Activated naive CD4-positive, alpha-beta T cell treated with anti-CD3 and anti-CD28 coated beads, Interleukin-2, amount 50 U/mL, for 16 hours (primary cell): ENCODE measurements at places on chromosomes 1 and 21.

DNA sequence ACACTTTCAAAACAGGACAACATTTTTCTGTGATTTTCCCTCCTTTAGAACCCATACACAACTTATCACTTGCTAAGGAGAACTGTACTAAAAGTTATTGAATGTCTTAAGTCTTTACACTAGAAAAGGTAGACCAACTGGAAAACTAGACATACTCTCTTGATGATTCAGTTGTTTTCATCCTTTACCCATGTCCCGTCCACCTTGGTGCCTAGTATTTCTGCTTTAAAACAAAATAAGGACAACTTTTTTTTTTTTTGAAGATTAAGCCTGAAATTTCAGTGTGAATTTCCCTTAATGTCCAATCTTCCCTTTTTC is 4.5 kb downstream of the CDKN2C start:
- DNase-seq = no peak

DNA sequence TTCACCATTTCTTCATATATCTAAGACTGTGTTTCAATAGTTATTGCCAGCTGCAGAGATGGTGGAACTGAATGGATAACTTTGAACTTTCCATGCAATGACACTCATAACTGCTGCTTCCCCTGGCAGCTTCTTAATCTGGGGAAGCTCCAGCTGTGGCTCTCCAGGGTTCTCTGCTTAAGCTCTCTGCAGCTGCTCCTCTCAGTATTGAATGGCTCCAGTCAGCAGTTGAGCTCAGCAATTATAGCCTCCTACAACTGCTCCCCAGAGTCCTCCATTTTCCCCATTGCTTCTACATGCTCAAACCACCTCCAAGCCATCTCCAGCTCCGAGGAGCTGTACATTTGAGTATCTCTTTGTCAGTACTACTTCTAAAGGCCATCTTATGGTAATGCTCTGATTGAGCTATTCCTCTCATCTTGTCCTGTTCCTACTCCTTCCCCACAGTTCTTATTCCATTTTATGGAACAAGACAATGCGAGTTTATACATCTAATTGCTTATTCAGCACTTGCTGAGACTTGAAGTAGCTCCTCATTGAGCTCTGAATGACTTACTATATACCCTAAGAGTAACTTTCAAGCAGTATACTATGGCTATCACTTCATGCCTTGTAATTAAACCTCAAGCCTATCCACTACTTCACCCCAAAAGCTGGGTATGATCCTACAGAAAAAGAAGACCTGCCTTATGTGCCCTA is 362.4 kb downstream of the NEGR1 start:
- no peak for DNase-seq

- DNase-seq = no peak
Measured at GRCh38 chr1:47182676-47183235, 7.1 kb downstream of the PDZK1IP1 start.

DNA sequence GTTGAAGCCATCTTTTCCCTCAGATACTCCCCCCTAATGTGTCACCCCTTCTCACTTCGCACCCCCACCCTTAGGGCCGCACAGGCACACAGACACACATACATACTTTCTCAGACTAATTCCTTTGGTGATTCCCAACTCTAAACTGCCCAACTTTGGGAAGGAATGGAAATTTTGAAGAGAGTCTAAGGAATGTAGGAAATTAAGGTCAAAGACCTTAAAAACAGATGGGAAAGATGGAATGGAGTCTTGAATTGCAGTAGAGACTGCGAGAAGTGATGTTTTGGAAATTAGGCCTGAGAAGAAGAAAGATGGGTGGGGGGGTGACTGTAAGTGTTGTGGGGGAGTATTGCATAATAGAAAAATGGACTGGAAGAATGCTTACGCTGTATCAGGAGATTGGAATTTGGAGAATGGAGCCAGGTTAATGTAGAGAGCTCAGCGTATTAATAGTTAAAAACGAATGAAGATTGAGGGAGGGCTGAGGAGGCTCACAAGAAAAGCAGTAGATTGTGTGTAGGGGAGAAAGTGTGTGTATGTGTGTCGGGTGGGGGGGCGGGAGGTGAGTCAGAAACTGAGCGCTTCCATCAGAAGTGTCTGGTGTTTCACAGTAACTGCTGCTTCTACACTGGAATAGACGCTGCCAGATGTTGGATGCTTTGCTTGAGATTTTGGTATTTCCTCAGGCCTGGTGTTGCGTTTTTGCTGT is 1.7 kb downstream of the PIP5K1A start:
- peak; percentile 15 for DNase-seq

- DNase-seq = no peak
Measured at GRCh38 chr1:205190845-205191577, 20.5 kb downstream of the DSTYK start.

DNA sequence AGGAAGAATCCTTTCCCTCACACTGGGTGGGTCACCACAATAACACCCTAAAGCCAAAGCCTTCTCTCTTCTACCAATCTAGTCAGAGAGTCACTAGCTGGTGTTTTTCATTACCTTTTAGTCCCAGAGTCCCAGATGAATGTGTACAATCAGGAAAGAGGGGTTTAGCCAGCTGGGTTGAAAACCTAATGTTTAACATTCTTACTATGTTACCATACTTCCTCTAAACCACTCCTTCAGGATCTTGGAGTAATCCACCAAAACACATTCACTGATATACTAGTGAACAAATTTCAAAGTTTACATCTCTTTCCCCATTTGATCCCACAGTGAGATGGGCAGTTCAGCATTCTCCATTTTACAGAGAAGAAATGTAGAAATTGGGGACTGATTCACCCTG is 9.7 kb downstream of the LPAR3 start:
- DNase-seq = no peak

GRCh38 chr1:232305050-232305449 is 324.9 kb downstream of the SIPA1L2 start:
- DNase-seq = no peak

GRCh38 chr1:185727726-185728125 is 6.5 kb upstream of the HMCN1 start:
- no peak for DNase-seq

DNA sequence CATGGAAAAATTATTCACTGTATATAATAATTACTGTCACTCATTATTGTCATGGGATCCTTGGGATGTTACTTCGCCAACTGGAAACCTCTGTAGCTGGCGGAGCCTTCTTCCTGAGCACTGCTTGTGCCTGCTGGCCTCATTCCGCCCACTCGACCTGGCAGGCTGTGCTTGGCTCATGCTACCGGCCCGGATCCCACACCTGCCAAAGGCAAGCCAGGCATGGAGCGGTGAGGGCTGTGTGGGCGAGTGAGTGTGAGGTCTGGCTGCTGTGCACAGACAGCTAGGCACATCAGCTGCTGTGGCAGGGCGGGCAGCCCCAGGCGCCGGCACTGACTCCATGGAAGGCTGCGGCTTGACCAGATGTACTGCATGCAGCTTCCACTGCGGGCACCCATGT is 78.4 kb downstream of the DISP1 start:
- no peak for DNase-seq

GRCh38 chr1:22745669-22746585 is 35.3 kb downstream of the EPHB2 start:
- no peak for DNase-seq

- no peak for DNase-seq
Measured at GRCh38 chr1:245751116-245751515, 596.3 kb downstream of the KIF26B start.

DNA sequence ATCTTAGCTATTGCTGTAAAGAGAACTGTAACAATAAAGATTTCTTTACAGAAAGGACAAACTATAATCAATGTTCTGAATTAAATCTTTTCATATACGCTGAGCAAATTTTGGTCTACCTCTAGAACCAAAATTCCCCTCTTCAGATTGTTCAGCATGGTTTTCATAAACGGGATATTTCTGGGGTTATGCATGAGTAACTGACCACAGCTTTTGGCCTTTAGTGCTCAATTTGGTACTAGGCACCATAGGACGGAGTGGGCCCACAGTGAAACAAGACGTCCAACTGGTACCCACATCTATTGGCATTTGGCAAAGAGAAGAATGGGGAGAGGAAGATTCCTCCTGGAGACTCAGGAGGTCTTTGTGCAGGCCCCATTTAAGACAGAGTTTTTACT is 184.5 kb downstream of the TGFBR3 start:
- no peak for DNase-seq

DNA sequence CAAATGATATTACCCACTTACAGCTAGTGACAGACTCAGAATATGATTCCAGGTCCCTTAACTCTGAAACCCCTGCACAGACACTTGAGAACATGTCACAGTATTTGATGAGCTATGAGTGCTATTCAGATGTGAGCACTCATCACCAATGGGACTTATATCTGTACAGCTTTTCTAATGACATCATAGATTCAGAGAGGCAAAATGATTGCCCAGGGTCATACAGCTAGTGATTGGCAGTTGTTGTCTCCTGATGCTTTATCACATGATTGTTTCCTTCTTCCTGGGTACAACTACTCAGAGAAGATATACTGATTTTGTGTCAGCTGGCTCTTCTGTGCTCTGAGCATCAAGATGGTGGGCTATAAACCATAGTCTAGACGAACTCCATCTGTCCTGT is 428.0 kb upstream of the BEND5 start:
- no peak for DNase-seq

DNA sequence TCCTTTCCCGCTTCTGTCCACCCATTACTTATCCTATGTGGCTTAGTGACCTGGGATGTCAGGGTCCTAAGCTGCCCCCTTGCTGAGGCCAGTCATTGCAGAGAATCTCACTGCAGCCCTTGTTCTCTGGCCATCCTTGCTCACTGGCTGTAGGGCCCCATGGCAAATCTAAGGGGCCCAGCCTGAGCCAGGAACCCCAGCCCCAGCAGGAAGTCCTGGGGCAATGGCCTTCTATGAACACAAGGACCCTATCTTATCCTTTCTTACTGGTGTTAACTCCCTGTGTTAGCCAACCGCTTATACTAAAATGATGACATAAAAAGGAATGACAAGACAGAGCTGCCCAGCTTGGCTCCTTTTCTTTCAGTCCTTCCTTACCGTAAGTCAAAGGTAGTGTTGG is 29.9 kb downstream of the DHCR24 start:
- no peak for DNase-seq
